ENCODE measurements at places on chromosomes 6 and 20.

GRCh38 chr20:63281742-63282665 lies 9.4 kb downstream of the ARFGAP1 start:
- no peak for DNase-seq

GRCh38 chr20:40746251-40746650 lies 57.2 kb upstream of the MAFB start:
- DNase-seq: no peak

- DNase-seq: no peak
These were observed 111.3 kb downstream of the TNFAIP3 start for GRCh38 chr6:137978252-137978896.

- DNase-seq: no peak
These were observed 25.5 kb downstream of the FAM184A start for GRCh38 chr6:119052987-119053386.

DNA sequence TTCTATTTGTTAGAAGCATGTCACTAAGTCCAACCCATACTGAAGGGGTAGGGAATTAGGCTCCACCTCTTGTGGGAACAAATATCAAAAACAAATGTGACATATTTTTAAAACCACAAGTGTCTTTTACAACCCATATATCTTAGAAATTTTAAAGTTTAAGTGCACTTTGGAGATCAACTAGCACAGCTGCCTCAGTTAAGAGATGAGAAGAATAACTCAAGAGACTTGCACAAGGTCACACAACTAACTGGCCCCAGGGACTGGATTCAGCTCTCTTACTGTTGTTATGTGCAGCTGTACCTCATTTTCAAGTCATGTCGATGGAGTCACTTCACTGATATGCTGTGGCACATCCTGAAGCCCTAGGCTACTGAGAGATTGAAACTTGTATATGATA lies 102.9 kb upstream of the BMP2 start:
- no peak for DNase-seq

- no peak for DNase-seq
These were observed 21.4 kb downstream of the ARFGEF3 start for GRCh38 chr6:138182939-138183789.

DNA sequence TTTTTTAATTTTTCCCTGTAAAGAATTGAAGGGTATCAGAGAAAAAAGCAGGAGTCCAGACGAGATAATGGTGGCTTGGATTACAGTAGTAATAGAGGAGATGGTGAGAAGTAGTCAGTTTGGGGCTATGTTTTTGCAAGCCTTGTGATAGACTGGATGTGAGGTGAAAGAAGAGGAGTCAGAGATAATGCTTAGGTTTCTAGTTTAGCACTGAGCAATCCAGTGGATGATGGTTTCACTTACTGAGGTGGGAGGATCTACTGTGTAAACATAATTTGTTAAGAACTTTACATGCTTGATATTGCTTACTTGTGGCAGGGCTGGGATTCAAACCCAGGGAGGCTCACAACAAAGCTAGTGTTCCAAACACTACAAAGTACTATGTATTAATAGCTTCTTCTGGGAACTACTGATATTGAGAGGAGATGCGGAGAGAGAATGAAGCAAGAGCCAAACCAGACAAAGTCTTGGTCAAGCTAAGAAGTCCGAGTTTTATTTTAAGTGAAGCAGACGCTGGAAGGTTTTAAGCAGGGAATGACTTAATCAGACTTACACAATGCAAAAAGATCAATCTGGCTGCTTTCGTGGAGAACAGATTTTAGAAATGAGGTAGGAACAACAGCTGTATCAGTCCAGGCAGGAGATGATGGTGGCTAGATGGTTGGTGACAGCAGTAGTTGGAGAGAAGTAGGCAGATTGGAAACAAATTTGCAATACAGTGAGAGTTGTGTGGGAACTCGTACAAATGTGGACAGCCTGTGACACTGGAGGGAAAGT lies 58.0 kb downstream of the ZFAND3 start:
- DNase-seq: no peak
